ENCODE measurements at places on chromosomes 4 and X. TPM values are rescaled to one million over a fixed set of nuclear protein-coding genes. Genes with fewer than 3 reads are reported as not detected.

DNA sequence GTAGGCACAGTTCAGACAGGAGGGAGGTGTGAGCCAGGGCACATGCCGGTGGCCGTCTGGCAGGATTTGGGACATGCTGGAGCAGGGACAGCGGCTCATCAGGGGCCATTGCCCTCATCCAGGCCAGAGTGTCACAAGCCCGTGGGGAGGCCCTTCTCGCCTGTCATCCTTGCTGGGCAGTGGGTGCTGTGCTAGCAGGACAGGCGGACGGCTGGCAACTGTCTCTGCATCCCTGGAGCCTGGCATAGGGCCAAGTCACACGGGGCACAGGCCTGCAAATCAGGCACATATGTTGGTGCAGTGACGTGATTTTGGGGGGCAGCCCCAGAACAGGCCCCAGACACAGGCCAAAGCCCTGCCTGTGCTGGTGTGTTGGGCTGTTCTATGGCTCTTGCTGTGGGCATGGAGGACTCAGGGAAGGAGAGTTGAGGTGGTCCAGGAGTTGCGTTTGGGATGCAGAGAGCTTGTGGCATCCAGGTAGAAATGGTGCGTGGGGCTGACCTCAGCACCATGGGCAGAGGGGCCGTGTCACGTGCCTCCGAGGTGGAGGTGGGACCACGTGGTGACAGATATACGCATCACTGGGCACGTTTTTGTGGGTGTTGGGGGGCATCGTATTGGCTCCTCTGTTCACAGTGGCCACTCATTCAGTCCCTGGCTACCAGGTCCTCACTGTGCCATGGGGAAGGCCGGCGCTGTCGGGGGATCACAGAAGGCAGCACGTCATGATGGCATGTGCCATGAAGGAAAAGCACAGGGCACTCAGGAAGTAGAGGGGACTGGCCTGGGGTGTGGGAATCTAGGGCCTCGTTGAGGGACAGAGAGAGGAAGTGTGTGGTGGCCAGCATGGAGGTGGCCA is 14.6 kb upstream of the MSANTD1 start:
- no peak for DNase-seq
- no peak overlapping the region for H3K27ac ChIP-seq
- H3K4me3 ChIP-seq: no peak overlapping the region
- H3K4me1 ChIP-seq: no peaks in the 10 kb centered on the region
- no peaks in the 10 kb centered on the region for H3K27me3 ChIP-seq

- no peak overlapping the region for H3K27ac ChIP-seq
- H3K4me1 ChIP-seq: no peaks in the 10 kb centered on the region
- H3K4me3 ChIP-seq: no peak overlapping the region
Observed at GRCh38 chrX:113726466-113726865, 857.4 kb upstream of the HTR2C start.

- no peaks in the 10 kb centered on the region for H3K27me3 ChIP-seq
- no peak overlapping the region for H3K4me3 ChIP-seq
- DNase-seq: no peak
Observed at GRCh38 chr4:177785000-177785399, 342.8 kb upstream of the AGA start.

DNA sequence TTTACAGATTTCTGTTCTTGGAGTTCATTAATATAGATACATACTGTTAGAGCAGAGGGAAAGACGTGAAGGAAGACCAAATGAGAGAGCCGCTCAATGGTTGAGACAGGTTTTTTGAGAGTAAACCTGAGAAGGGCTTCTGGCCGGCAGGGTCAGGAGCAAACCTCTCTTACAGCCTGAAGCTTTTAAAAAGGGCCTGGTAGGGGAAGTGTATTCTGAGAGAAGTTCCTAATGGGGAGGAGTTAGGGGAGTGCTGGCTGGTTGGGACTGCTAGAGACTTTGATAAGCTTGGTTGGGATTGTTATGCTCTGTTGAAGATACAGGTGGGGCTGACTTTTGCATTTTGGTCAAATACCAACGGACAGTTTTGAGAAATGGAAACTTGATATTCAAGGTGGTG is 186.8 kb upstream of the PABPC4L start:
- H3K4me3 ChIP-seq: no peak overlapping the region
- no peak for DNase-seq
- H3K27ac ChIP-seq: no peak overlapping the region
- peaks cover 8% of the 10 kb centered on the region for H3K4me1 ChIP-seq

DNA sequence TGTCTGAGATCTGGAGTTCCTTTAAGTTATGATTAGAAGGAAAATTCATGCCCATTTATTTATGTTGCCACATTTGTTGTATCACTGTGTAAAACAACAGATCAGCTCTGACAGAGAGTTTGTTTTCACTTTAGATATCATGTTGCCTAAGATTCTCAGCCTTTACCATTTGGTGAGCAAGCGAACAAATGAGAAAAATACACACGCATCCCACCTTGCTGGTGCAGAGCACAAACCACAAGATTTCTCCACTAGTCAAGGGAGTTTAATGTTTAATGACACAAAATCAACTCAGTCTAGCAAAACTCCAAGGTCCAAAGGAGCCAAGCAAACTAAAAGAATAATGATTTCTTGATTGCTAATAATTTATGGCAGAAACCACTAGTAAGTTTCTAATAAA is 27.7 kb downstream of the FGF5 start:
- no peaks in the 10 kb centered on the region for H3K4me1 ChIP-seq
- DNase-seq: no peak
- peaks cover 46% of the 10 kb centered on the region for H3K27me3 ChIP-seq
- H3K4me3 ChIP-seq: no peak overlapping the region
- H3K27ac ChIP-seq: no peak overlapping the region

- H3K4me3 ChIP-seq: no peak overlapping the region
- DNase-seq: no peak
- H3K27me3 ChIP-seq: no peaks in the 10 kb centered on the region
- H3K36me3 ChIP-seq: no peaks in the 10 kb centered on the region
Observed at GRCh38 chr4:172881645-172882044, 287.0 kb upstream of the GALNT7 start.

GRCh38 chr4:110152386-110152785 is 46.0 kb downstream of the ELOVL6 start:
- peaks cover 7% of the 10 kb centered on the region for H3K36me3 ChIP-seq
- H3K4me1 ChIP-seq: peaks cover 14% of the 10 kb centered on the region
- no peak overlapping the region for H3K4me3 ChIP-seq

- no peaks in the 10 kb centered on the region for H3K27me3 ChIP-seq
- no peak overlapping the region for H3K4me3 ChIP-seq
- peaks cover 1% of the 10 kb centered on the region for H3K36me3 ChIP-seq
- DNase-seq: no peak
Observed at GRCh38 chr4:118224243-118224829, 128.5 kb downstream of the PRSS12 start.

The INTU gene
- total RNA-seq: 25.0 TPM

The LUZP4 gene
- not detected for total RNA-seq

The CHRDL1 gene
- 6.3 TPM for total RNA-seq

Measured in mesothelial cell of epicardium (in vitro differentiated cells).